Stomach (tissue), 19 donors: ENCODE measurements at places on chromosomes 3 and 15. TPM values are rescaled to one million over a fixed set of nuclear protein-coding genes. Genes with fewer than 3 reads are reported as not detected.
A peak's percentile ranks its signal among the peaks of the same experiment; 100 is the strongest.

DNA sequence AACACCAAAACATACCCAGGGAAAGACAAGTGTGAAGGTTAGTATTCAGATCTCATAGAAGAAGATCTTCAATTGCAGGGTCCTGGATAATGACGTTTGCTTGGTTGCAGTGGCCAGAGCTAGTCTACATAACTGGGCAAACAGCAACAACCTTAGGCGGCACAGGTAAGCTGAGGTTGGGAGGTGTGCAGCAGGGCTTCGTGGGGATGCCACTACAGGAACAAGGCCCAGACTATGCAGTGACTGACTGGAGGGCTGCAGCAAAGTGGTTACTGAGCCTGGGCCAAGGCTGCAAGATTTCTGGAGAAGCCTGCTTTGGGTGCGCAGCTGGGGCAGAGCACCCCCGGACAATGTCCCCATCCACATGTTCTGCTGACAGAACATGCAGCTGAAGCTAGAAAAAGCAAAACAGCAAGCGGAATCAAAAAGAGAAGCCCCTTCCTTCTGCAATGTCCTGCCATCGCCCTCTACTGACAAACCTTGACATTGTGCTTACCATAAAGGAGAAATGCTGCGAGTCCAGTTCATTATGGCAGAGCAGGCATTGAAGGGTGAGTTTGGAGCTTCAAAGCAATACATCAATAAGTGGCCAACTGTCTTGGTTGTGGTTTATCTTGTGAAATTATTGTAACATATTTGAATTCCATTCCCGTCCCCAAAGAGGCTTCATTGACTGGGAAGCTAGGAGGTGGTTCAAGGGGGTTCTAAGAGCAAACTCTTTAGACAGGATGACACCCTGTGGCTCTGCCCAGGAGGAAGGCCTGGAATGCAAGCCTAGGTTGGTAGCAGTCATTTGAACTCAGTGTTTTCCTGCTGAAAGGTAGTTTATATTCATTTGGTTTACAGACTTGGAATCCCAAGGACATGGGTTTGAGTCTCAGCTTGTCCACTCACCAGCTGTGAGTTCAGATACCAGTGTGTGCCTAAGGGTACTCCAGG, 217.0 kb downstream of the PDCD6IP start:
- no peak for DNase-seq

DNA sequence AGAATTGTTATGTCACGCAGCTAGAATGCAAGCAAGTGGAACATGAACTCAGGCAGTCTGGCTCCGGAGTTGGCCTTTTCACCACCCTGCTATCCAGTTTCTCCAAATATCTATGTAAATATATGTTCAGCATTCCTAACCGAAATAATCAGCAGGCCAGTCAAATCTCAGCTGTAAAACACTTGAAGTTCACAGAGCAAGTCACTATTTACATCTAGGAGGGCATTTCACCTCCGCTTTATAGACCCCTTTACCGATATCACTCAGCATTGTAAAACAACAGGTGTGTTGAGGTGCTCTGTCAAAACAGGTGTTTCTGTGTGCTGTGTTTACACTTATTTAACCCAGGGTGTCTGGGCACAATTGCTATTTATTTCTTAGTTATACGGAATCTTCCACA, 12.2 kb upstream of the HES1 start:
- DNase-seq: no peak

DNA sequence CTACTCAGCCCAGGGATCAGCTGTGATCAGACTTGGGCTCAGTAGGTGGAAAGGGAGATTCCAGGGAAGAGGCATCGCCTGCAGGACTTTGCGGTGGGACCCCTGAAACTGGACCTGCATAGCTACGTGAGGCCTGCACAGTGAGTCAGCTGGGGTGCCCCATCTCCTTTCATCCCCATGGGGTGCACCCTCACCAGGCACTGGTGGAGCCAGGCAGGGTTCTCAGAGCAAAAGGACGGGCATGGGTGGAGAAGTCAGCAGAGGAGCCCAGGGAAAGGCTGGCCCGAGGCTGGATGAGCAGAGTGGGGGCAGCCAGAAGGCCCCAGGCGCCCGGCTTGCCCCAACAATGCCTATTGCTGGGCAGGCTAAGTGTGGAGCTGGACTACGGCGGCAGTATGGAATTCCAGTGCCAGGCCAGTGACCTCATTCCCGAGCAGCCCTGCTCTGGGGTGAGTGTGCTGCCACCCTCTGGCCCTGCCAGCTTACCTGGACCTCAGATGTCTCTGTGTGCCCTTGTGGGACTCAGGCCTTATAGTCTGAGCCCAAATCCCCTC, 19.7 kb downstream of the ACAA1 start:
- peak; percentile 59 for DNase-seq

DNA sequence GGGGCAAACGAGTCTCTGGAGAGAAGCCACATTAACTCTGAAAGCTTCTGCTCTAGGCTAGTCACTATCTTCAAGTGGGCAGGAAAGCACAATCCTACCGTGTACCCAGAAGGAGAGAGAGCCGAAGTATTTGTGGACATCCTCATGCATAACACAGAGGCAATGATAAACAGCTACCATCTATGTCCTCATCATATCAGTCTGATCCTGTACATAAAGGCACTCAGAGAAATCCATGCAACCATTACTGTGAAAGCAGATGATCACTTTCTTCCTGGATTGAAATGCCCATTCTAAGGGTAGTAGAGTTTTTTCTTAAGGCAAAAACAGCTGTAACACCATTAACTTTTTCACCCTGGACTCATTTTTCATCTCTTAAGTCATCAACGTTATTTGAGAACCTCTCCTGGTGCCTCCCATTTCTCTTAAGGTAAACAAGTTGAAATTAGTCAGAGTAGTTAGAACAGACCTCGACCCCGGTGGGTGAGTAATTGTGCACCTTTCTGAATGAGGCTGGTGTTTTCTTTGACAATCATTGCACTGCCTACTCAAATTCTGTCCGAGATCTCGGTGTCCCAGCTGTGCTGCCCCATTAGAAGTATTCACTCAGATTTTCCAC, 327.4 kb downstream of the SHQ1 start:
- peak; percentile 50 for DNase-seq

DNA sequence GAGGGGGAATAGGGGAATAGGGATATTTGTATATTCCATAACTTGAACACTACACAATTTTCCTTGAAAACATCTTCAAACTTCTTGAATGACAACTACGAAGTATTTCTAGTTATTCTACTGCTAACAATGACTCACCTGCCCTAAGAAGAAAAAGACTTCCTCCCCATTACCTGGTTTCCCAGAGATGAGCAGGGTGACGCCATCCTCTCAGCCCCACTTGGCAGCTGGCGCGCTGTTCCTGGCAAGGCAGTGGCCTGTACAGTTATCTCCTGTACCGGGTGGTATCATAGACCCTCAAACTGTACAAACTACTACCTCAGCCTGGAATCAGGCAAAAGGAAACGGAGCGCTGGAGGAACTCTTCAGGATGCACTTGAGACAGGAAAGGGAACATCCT, 10.4 kb downstream of the WDR82 start:
- no peak for DNase-seq

The CCDC13 gene
- 31.7 TPM for total RNA-seq

The MFN1 gene
- total RNA-seq: 45.1 TPM

The GOLGA8H gene
- not detected for total RNA-seq

The U2SURP gene
- total RNA-seq: 69.4 TPM
